ENCODE measurements at places on chromosomes 11 and 22.

- no peak for DNase-seq
These were observed 18.1 kb downstream of the TBC1D10A start for GRCh38 chr22:30308518-30309230.

DNA sequence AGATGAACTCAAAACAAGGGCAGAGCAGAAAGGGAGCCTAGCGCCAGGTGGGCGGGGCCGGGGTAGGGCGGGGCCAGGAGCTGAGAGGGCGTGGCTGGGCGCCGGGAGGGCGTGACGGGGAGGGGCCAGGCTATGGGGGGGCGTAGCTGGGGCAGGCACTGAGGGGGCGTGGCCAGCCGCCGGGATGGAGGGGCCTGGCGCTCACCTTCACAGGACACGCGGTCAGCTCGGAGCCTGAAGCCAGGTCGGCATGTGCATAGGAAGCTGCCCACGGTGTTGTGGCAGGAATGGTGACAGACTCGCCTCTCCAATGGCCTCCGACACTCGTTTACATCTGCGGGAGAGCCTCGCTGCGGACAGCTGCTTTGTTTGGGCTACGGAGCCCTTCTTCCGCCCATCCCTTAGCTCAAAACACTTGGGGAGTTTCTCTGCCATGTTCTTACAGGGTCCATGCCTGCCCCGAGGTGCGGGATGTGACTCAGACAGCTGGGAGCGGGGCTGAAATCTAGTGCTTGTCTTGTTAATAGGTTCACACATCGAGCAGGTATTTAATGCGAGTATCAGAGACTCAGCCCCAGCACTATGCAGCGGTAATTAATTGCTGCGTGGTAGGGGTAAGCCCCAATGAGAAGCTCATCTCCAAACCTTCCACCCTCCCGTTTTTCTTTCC lies 13.4 kb downstream of the VWCE start:
- peak; percentile 74 for DNase-seq

DNA sequence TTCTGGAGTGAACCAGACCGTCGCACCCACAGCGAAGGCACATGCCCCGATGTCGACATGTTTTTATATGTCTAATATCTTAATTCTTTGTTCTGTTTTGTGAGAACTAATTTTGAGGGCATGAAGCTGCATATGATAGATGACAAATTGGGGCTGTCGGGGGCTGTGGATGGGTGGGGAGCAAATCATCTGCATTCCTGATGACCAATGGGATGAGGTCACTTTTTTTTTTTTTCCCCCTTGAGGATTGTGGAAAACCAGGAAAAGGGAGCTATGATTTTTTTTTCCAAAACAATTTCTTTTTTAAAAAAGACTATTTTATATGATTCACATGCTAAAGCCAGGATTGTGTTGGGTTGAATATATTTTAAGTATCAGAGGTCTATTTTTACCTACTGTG lies 49.2 kb upstream of the OR4B1 start:
- DNase-seq = no peak

- DNase-seq = peak; percentile 17
These were observed 49.9 kb upstream of the THY1 start for GRCh38 chr11:119472856-119473222.

GRCh38 chr11:96986516-96986915 lies 596.7 kb downstream of the JRKL start:
- DNase-seq = no peak

- no peak for DNase-seq
These were observed 144.0 kb downstream of the FBXO7 start for GRCh38 chr22:32618441-32619140.

DNA sequence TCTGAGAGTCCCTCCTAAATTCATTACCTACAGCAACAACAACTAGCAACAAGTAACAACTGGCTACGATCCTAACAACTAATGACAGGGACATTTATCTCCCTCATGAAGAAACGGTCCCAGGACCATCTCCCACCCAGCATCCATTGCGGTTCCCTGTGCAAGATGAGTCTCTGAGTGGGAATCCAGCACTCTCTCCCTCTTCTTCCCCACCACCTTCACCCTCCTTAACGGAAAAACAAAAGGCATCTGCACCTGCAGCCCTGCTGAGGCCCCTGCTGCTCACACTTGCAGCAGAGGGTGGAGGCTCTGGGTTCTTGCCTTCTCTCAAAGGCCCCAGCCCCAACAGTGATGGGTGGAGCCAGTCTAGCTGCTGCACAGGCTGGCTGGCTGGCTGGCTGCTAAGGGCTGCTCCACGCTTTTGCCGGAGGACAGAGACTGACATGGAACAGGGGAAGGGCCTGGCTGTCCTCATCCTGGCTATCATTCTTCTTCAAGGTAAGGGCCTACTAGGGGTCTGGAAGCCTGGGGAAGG lies at the start of gene CD3G:
Gene CD3G, plus strand, starts transcription at position 364 of the 535 bp plus-strand sequence. Its CDS starts 80 bp downstream, at position 444.
- DNase-seq = peak; percentile 87

- no peak for DNase-seq
These were observed 52.3 kb upstream of the GAB2 start for GRCh38 chr11:78469896-78470295.

GRCh38 chr11:68677432-68677831 lies 6.9 kb upstream of the GAL start:
- no peak for DNase-seq

DNA sequence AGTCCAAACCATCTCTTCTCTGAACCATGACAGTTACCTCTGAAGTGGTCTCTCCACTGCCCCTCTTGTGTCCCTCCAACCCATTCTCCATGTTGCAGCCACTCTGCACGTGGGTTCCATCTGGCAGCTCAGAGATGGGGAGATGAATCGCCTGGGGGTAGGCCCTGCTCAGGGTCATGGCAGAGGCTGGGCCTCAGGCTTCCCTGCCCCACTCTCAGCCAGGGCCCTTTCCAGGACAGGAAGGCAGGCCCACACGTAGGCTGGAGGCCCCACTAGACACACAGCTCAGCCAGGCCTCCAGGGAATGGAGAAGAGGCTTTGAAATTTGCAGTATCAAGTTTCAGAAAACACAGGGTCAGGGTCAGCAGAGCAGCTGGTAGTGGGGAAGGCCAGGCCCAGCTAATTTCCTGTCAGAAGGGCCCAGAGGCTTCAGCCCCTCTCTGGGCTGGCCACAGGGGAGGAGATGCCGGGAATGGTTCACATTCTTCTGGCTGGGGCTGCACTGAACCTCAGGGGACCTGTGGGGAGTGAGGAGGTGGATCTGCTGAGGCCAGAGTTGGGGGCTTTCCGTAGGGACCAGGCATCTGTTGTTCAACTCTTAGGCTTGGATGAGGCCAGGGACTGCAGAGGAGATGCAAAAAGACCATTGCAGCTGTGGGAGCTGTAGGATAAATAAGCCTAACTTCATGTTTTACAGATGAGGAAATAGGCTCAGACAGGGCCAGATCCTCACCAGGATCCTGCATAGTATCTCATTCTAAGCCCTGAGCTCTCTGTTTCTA lies 101.6 kb downstream of the SWAP70 start:
- no peak for DNase-seq

GRCh38 chr22:40531951-40532900 lies 104.3 kb downstream of the MRTFA start:
- no peak for DNase-seq

DNA sequence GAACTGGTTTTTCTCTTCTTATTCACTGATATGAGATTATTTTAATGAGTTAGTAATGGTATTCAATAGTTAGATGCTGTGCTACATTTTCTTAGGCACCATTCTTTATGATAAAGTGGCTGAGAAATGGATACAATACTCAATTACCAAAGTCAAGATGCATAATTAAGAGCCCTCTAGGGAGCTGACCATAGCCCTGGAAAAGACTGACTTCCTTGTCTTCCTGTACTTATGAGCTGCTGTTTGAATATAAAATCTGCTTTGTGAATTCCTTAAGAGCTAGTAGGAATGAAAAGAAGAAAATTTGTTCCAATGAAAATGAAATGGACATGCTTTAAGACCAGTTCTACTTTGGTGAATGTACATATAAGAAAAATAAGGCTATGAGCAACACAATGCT lies 452.3 kb downstream of the KCNA4 start:
- DNase-seq = no peak

DNA sequence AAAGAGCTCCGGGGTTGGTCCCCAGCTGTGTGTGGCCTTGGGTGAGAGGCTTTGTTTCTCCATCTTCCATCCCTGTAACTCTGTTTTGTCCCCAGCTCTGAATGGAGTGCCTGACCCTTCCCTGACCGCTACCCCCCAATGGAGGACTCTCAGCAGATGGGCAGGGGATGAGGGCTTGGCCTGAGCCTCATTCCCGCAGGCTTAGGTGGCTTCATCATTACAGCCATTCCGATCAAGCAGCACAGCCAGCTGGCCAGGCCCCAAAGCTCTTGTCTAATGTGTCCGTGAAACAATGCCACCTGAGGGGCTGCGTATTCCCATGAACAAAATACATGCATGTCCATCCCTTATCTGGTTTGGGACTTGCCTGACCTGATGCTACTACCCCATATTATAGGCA lies 3.9 kb upstream of the CDC42EP2 start:
- no peak for DNase-seq
